ENCODE measurements at places on chromosomes 3 and 15.

DNA sequence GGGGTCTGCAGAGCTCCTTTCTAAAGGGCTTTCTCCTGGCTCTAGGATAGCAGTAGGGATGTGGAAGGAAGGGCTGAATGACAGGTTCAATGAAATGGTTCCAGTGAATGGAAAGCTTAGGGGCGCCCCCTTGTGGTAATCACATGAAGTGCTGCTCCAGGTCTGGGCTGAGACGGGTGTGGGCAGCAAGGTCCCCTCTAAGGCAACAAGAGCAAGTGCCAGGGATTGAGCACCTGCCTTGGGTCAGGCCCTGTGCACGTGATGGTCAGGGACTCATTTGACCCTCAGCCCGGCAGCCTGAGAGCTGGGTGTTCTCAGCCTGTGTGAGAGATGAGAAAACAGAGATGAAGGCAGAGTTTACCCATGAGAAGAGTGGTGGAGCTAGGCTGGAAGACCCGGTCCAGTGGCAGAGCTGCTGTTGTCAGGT, 12.1 kb upstream of the CX3CR1 start:
- DNase-seq: peak; percentile 69

- DNase-seq: no peak
These were observed 34.4 kb upstream of the TNIK start for GRCh38 chr3:171494457-171495109.

DNA sequence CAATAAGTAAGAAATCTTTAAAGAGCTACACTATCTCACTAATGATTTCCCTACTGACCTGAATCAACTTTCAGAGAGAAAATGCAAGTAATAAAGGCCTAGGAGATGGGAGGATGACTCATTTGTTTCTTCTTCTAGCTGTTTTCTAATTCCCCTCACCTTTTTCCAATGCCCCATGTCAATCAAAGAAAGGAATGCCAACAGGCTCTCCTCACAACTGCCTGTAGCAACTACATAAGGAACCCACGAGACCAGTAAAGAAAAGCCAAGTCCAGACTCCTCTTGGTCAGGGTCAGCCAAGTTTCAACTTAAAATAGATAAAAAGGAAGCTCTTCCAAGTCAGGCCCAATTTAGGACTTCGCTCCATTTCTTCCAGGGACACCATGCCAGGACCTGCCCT, 201.9 kb downstream of the TNIK start:
- DNase-seq: no peak

DNA sequence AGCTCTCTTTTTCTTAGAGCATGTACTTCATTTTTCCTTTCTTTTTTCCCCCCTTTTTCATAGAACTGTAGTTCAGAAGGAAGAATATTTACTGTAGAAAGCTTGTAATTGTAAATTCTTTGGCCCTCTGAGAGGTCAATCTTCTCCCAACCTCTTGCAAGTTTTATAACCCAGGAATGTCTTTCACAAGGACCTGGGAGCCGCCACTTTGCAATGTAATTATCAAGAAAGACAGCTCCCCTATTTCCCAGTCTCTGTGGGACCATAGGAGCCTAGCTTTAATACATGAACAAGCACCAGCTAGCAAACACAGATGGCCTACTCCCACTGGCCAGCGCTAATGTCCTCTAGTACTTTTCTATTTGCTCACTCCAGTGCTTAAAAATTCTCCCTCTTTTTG, 51.4 kb downstream of the NFKBIZ start:
- no peak for DNase-seq

- DNase-seq: no peak
These were observed 34.8 kb upstream of the DCP1A start for GRCh38 chr3:53382106-53382505.

DNA sequence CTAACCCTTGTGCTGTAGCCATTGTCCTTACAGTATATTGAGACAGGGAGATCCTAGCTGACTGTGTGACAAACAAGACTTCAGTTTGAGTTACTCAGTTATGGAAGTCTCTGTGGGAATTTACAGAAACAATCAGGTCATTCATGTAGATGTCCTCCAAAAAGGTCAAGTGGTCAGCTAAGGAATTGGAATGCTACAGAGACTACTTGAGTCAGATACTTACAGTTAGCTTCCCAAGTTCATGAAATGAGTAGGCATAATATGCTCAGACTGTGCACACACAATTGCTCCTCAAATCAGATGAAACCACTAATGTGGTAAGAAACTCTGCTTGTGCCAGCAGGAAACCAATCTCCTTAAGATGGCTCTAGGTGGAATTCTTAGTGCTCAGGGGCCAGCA, 985.7 kb downstream of the NSUN3 start:
- DNase-seq: no peak

GRCh38 chr15:25869701-25870100, 6.6 kb upstream of the ATP10A start:
- DNase-seq: no peak

DNA sequence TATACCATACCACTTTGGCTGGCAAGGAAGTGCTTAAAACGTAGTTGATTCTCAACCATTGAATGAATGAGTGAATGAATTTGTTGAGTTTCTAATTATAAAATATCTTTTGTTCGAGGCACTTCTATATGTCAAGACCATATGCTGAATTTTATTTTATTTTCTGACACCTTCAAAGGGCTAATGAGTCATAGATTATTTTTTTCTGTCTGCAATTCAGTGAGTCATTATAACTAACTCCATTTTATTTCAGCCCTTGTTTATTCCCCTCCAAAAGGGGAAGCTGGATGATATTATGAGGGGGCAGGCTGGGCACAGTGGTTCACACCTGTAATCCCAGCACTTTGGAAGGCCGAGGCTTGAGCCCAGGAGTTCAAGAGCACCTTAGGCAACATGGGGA, 142.4 kb downstream of the P2RY1 start:
- DNase-seq: no peak

GRCh38 chr3:190504354-190505125, 9.3 kb upstream of the IL1RAP start:
- DNase-seq: no peak

DNA sequence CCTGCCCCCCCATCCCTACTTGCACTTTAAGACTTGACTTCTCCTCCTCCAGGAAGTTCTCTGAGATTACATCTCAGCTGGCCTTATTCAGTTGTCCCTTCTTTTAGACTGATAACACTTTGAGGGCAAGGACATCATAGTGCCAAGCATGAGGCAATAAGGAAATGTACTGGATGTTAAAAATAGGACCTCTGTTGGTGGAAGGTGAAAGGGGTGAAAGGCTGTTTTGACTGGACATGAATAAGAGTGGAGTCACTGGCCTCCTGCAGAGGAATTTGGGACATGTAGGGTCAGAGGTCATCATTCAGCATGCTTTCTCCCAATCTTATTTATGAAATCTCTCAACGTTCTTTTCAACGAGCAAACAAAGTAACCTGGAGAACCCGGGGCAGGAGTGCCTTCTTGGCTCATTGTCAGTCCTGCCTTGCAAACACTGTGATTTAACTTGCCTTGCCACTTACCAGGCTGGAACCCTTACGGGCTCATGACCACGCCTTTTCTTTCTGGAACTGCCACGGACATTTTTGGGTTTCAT, 38.6 kb downstream of the TRIM71 start:
- DNase-seq: no peak

- DNase-seq: no peak
These were observed 66.5 kb upstream of the CDAN1 start for GRCh38 chr15:42803436-42803835.

GRCh38 chr3:13115576-13115910, 42.3 kb upstream of the IQSEC1 start:
- DNase-seq: no peak

DNA sequence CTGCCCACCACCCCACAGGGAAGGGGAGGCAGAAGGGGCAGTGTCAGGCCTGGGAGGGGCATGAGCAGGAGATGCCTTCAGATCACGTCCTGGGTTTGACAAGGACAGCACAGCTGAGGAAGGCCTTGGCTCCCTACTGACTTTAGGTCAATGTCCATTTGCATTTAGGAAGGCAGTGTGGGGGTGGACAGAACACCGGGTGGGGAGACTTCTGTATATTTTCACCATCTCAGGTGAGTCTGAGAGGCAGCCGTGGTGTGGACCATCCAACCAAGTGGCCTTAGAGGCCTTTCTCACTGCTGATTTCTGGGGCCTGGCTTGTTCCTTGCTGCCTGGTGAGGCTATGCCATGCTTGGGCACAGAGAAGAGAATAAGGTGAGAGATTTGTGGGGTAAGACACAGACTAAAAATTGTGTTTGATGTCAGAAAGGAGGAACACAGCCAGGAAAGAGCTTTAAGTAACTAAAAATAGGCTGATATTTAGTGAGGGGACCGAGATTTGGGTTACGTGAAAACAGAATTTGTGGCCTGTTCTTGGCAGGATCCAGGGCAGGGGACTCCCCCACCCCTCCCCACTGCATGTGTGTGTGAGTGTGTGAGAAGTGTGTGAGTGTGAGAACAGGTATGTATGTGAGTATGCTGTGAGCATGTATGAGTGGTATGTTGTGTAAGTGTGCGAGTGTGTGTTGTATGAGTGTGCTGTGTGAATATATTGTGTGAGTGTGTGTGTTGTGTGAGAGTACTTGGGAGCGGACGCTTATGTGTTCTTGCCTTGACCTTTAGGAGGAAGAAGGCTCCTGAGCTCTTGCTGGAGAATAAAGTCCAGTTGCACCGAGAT, 11.8 kb upstream of the PLA2G4E start:
- no peak for DNase-seq

DNA sequence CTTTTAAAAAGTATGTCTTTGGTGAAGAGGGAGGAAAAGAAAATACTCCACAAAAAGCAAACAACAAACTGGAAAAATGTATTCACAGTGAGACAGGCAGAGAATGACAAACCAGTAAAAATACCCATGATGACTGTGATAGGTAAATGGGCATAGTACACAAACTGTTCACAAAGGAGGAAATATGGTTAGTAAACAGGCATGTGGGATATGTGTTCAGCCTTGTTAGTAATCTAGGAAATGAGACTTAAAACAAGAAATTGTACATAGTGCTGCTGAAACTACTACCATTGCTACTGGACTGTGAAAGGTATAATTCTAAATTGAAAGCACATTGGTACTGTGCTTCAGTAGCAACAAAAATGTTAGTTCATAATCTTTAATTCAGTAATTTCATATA, 50.1 kb downstream of the UBE2E2 start:
- DNase-seq: peak; percentile 22

- no peak for DNase-seq
These were observed 47.8 kb downstream of the P3H2 start for GRCh38 chr3:190072856-190073255.

- DNase-seq: no peak
These were observed 67.0 kb downstream of the NOX5 start for GRCh38 chr15:69081310-69082004.

DNA sequence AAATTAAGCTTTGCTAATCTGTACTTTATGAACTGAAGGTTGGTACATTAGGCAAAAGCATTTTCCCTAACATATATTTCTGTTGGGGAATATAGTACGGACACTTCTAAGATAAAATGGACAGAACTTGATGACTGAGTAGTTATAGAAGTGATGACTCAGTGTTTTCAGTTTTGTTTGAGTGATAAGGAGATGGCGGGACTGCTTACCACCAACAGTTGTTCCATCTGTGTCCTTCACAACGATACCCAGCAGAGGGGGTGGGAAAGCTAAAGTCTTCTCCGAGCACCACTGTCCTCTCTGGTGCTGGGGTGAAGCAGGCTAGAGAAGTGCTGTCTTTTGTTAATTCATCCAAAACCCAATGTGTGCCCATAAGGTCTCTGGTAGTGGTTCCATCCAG, 195.8 kb downstream of the CD47 start:
- DNase-seq: no peak

DNA sequence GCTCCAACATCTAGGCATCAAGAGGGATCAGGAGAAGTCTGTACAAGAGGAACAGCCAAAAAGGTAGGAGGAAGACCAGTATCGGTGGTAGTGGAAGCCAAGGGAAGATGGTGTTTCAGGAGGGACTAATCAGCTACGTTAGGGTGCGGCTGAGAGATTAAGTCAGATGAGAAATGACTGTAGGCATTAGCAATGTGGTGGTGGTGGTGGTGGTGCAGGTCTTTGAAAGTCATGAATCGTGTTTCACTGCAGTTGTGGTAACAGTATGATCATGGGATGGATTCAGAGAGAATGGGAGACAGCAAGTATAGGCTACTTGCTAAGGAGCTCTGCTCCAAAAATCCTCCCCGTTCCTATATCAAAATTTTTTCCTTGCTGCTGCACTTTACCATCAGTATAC, 35.5 kb downstream of the ASTE1 start:
- DNase-seq: no peak

- no peak for DNase-seq
These were observed 241.9 kb downstream of the XXYLT1 start for GRCh38 chr3:195028877-195029606.

- DNase-seq: no peak
These were observed 20.2 kb downstream of the QTRT2 start for GRCh38 chr3:114076711-114077110.
